ENCODE measurements at places on chromosomes 3 and 15.

GRCh38 chr15:67815036-67815592 is 10.2 kb upstream of the SKOR1 start:
- no peak for DNase-seq

- no peak for DNase-seq
Measured at GRCh38 chr3:114362815-114363214, 69.0 kb downstream of the TIGIT start.

- DNase-seq: no peak
Measured at GRCh38 chr3:10526366-10526765, 21.0 kb upstream of the ATP2B2 start.

GRCh38 chr15:36483409-36483808 is 96.0 kb upstream of the CDIN1 start:
- DNase-seq: no peak

DNA sequence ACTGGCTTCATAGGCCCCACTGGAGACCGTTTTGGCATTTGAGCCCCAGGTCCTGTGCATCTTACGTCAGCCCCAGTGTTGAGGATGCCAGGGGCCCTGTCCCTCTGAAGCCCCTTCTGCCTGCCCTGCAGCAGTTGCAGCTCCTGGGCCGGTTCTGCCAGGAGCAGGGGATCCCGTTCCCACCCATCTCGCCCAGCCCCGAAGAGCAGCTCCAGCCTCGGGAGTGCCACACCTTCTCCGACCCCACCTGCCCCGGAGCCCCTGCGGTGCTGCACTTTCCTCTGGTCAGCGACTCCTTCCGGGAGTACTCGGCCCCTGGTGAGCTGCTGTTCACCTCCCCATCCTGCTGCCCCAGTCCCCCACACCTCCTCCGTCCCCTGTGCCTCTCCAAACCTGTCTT is 8.6 kb downstream of the PLA2G4B start:
- DNase-seq: no peak

DNA sequence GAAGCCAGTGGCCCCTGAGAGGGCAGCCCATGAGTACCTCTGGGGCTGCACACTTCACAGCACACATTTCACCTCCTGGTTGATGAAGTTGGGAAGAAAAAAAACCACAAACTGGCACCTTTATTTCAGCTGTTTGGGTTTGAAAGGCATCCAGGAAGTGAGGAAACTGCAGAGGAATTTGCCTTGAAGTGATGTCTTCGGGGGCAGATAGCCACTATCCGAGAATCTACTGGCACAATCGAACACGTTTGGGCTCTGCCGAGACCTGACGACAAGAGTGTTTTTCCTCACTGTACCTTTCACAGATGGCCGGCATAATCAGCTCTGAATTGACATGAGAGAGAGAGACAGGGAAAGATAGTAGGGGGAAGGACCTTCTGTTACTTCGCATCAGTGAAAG is 59.7 kb downstream of the LRIG1 start:
- no peak for DNase-seq

GRCh38 chr3:66499881-66500575 is 794 bp downstream of the LRIG1 start:
- no peak for DNase-seq

- no peak for DNase-seq
Measured at GRCh38 chr3:99843590-99844258, 26.1 kb downstream of the CMSS1 start.

- DNase-seq: no peak
Measured at GRCh38 chr3:64924961-64925360, 237.2 kb upstream of the ADAMTS9 start.

DNA sequence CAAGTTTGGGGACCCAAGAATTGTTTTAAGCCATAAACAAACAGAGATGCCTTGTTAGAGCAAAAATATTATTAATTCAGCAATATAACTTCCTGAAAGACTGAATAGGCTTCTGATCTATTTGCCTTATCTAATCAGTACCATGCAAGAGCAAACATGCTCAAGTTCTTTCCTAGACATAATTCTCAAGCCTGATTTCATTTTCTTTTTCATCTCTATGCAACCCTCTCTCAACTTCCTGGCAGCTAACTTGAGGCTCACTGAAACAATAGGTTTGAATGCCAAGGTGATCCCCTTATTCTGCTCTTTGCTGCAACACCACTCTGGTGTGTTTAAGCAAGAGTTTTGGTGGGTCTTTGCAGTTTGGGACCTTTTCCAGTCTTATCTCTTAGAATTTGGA is 230.9 kb upstream of the CD96 start:
- DNase-seq: no peak

DNA sequence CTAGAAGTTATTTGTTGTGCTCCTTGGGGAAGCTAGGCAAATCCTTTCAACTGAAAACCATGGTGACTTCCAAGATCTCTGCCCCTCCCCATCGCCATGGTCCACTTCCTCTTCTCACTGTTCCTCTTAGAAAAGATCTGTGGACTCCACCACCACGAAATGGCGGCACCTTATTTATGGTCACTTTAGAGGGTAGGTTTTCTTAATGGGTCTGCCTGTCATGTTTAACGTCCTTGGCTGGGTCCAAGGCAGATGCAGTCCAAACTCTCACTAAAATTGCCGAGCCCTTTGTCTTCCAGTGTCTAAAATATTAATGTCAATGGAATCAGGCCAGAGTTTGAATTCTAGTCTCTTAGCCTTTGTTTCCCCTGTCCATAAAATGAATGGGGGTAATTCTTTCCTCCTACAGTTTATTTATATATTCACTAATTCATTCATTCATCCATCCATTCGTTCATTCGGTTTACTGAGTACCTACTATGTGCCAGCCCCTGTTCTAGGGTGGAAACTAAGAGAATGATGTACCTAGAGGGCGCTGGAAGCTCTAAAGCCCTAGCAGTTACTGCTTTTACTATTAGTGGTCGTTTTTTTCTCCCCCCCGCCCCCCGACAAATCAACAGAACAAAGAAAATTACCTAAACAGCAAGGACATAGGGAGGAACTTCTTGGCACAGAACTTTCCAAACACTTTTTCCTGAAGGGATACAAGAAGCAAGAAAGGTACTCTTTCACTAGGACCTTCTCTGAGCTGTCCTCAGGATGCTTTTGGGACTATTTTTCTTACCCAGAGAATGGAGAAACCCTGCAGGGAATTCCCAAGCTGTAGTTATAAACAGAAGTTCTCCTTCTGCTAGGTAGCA is 657 bp downstream of the PATL2 start:
- no peak for DNase-seq

DNA sequence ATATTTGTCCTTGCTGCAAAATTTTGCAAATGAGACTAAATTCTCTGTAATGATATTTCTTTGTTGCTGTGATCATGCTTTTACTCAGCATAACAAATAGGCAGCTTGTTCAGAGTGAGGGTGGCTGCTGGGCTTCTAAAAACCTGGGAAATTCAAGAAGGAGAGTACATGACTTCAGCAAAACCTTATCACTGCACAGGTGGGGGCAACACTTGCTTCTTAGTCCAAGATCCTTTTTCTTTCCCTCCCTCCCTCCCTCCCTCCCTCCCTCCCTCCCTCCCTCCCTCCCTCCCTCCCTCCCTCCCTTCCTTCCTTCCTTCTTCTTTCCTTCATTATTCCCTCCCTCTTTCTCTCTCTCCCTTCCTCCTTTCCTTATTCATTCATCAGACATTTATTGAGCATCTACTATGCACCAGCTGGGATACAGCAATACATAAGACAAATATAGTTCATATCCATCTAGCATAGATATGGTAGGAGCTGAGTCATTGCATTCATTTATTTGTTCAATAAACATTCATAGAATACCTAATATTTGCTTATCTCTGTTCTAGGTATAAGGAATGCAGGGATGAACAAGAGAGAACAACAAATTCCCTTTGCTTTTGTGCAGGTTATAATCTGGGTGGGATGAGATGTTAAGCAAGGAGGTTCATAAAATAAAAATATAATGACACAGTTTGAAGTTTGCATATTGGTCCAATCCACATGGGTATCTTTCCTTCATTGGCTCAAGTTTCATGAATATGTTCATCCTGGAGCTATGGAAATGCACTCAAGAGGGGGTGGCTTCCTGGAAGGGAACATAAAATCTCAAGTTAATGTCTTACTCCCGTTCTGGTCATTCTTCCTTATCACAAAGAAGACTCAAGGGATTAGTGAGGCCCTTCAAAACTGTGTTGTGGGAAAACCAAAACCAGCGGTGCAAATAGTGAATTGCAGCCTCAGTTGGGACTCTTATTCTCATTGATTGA is 210.7 kb downstream of the PDCD6IP start:
- DNase-seq: no peak

DNA sequence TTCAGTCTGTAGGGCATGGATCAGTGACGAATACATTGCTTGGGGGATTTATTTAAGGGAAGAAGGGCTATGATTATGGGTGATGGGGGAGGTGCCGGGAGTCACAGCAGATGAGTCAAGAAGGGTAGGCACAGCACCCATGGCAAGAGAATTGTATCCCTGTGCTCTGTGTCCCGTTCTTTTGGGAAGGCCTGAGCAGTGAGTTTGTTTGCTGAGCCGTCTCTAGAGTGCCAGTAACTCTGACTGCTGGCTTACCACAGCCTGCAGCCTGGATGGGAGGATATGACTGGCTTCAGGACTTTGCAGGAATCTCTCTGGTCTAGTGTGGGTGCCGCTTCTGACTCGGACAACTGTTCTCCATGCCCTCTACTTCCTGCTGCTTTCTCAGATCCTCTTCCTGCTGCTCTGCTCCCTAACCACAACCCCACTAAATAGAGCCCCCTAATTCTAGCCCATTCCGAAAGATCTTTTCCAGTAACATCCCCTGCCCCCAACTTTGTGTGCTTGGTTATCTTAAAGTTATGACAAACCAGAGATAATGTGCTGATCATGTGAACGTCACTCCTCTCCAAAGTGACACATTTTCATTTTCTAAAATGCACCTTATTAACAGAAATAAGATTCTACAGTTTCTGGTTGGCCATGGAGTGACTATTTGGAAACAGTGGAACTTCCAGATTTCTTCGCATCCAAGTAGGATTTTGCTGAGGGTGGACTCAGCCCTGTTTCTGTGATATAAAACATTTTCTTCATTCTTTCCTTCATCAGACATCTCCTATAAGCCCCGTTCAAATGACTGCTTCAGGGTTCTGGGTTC is 239.0 kb downstream of the SLCO3A1 start:
- no peak for DNase-seq

DNA sequence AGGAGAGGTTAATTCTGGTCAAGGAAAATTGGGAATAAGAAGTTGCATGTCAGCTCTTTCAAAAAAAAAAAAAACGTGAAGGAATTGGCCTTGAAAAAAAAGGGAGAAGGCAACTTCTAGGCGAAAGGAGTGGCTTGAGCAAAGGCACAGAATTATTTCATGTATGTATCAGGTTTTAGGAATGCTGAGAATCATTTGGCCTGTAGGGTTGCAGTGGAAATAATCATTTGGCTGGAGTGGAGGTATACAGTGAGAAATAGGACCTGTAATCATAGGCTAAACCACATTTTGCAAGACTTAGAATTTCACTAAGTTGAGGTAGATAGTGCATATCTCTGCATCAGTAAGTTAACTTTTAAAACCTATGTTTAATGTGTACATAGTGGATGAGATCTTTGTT is 54.9 kb downstream of the EPHA6 start:
- DNase-seq: no peak

GRCh38 chr3:105490045-105490444 is 123.3 kb downstream of the ALCAM start:
- DNase-seq: no peak

- DNase-seq: no peak
Measured at GRCh38 chr3:79467721-79468120, 300.1 kb downstream of the ROBO1 start.

DNA sequence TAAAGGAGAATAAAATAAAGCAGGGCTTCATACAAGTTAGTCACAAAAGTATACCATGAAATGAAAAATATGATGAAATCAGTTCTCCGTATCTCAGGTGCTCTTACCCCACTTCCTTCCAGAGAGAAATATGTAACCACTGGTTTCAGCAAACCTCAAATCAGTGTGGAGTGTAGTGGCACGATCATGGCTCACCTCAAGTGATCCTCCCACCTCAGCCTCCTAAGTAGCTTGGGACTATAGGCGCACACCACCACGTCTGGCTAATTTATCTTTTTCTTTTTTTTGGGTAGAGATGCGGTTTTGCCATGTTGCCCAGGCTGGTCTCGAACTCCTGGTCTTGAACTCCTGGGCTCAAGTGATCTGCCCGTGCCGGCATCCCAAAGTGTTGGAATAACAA is 24.2 kb downstream of the DENND4A start:
- no peak for DNase-seq

DNA sequence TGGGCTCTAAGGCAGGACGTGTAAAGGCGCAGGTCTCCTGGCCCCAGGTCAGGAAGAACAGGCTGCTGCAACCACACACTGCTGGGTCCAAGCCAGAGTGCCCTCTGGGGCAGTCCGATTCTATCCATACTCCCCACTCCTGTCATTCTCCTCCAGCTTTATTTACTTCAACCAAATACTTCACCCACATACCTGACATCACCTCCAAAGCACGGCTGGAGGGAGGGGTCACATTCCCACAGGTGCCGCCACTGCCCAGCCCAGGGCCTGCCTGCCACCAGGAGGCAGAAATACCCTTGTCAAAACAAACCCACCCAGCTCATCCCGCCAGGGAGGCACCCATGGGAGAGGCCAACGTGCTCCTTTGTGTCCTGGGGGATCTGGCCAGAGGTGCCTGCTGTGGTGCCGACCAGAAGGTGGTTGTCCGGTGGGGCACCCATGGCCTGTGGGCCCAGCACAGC is 100.4 kb downstream of the DAPK2 start:
- no peak for DNase-seq

- DNase-seq: no peak
Measured at GRCh38 chr3:38950581-38950980, 101.2 kb downstream of the SCN11A start.

GRCh38 chr15:45307230-45307924 is 55.3 kb downstream of the SLC28A2 start:
- peak; percentile 17 for DNase-seq

DNA sequence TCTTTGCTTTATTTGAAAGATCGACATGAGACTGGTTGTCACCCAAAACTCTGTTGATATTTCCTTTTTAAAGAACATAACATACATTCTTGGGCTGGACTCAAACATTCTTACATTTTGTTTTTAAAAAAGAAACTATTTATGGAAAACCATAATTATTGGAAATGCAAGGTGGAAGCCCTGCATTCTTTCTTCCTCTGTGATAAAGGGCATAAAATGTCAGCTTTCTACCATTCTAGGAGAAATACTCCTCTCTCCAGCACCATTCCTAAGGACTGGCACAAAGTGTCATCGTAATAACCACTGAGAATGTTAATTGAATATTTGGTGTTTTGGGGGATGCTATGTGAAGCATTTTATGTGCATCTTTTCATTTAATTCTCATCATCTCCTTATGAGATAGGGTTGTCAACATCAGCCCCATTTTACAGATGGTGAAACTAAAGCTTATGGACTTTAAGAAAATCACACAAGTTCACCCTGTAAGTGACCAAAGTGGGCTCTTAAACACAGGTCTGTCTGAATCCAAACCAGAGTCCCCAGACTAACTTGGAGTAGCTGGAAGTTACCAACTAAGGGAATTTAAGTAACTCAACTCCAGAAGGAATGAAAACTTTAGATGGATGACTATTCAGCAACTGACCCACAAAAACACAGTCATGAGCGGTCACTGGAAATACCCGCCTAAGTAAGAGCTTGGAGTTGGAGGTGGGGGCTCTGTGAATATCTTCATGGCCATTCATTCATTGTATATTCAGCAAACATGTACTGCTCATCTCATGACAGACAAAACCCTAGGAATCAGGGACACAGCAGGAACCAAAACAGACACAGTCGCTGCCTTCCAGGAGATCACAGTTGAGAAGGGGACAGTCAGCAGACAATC is 45.9 kb upstream of the LMCD1 start:
- no peak for DNase-seq

- DNase-seq: no peak
Measured at GRCh38 chr3:167783781-167784180, 48.3 kb downstream of the SERPINI1 start.

Measured in BJ (cell line).